Endothelial cell (in vitro differentiated cells): ENCODE measurements at places on chromosomes 5 and 9. TPM values are rescaled to one million over a fixed set of nuclear protein-coding genes. Genes with fewer than 3 reads are reported as not detected.

KCNN2 gene
- 2.4 TPM for total RNA-seq

GRCh38 chr9:93645921-93646639 lies 69.7 kb downstream of the PHF2 start:
- peaks cover 23% of the 10 kb centered on the region for H3K36me3 ChIP-seq
- H3K27me3 ChIP-seq = no peaks in the 10 kb centered on the region
- peaks cover 8% of the 10 kb centered on the region for H3K4me1 ChIP-seq

ECM2 gene
- not detected for total RNA-seq

DNA sequence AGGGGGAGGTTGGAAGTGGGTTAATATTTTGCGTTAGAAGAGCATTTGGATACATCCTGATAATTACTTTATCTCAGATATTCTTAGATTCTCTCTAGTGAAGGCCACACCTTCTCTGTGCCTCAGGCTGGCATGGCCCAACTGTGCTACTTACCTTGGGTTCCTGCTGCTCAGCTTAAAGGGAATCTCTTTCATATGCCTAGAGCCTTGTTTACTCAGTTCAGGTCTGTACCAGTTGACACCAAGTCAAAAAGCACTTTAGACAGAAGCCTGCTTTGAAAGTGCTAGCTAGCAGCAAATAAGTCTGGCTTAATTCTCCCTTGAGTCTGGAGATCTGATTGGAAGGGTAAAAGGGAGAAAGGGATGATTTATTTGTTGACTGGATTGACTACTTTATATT lies 74.8 kb downstream of the GHR start:
- H3K27ac ChIP-seq = no peak overlapping the region
- H3K4me3 ChIP-seq = no peak overlapping the region
- no peaks in the 10 kb centered on the region for H3K36me3 ChIP-seq
- no peak for DNase-seq

GABRA1 gene
- total RNA-seq = not detected

DNA sequence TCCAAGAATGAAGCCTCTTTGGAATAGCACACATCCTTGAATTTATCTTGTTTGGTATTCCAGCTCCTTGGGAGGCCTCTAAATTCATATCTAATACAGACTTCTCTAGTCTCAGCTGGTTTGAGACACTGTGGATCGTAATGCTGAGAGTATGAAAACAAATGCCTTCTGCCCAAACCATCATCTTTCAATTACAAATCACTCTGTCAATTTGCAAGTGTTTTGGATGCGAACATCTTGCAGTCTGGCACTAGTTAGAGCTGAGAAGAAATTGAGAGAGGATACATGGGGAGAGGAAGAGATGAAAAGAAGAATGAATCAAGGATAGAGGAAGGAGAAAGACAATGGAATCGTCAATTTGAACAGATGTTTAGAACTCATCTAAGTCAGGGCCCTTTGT lies 342.6 kb downstream of the ASTN2 start:
- no peaks in the 10 kb centered on the region for H3K36me3 ChIP-seq
- DNase-seq = no peak
- H3K4me1 ChIP-seq = peaks cover 5% of the 10 kb centered on the region
- no peak overlapping the region for H3K4me3 ChIP-seq

DNA sequence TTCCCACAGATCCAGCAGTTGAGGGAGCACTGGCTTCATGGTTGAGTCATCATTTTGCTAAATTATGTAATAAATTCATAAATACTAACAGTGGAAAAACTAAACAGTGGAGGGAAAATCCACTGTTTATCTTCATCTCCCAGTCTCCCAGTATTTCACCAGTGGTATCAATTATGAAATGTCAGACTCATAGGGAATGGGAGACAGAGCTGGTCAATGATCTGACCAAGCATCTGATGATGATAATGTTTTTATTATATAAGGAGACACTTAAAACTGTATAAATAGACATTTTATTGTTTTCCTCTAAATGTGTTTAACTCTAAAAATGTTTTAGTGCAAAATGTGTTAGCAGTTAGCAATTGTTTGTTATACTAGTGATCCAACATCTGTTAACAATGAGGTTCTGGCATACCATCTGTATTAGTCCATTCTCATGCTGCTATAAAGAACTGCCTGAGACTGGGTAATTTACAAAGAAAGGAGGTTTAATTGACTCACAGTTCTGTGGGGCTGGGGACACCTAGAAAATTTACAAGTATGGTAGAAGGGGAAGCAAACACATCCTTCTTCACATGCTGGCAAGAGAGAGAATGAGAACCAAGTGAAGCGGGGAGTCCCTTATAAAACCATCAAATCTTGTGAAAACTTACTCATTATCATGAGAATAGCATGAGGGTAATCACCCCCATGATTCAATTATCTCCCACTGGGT lies 11.8 kb upstream of the REEP5 start:
- no peak overlapping the region for H3K27ac ChIP-seq
- DNase-seq = no peak
- peaks cover 3% of the 10 kb centered on the region for H3K4me1 ChIP-seq
- H3K27me3 ChIP-seq = no peaks in the 10 kb centered on the region
- no peak overlapping the region for H3K4me3 ChIP-seq

GRCh38 chr9:37575511-37575914 lies 667 bp downstream of the FBXO10 start:
- peak overlapping the region; percentile 90 for H3K4me3 ChIP-seq
- peaks cover 30% of the 10 kb centered on the region for H3K4me1 ChIP-seq
- peaks cover 3% of the 10 kb centered on the region for H3K27me3 ChIP-seq
- peak overlapping the region; percentile 24 for H3K27ac ChIP-seq
- H3K36me3 ChIP-seq = no peaks in the 10 kb centered on the region
